ENCODE measurements at places on chromosomes 5 and 9.

DNA sequence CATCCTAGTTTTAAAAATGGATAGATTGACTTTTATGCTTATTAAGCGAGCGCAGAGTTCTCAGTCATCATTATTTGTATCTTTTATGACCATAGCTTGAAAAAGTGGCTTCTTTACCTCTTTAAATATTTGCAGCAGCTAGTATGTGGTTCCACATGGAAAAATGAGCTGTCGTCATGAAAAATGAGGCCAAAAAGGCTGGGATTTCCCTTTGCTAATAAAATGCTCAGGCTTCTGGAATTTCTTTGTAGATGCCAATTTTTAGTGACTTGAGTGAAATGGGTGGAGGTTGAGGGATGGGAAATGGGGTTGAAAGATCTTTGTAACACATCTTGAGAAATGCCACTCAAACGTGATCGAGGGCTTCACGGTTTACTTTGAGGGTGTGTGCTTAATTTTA, 35.2 kb downstream of the RAI14 start:
- no peak for DNase-seq

DNA sequence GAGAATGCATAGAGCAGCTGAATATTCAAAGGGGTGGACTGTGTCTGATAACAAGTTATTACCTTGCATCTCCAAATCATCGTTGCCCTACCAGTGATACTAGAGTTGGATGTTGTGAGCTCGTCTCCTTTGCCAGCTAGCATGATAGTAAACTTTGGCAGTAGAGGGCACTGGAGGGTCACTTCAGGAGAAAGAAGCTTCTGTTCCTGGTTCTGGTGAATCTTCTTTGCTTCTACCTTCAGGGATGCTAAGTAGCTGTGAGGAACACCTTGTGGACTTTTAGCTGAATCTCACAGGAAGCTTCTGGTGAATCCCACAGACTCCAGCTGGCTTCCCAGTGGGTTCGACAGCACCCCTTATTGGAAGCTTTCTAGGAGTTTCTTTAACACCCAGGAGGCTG, 626.6 kb upstream of the SGCD start:
- no peak for DNase-seq

DNA sequence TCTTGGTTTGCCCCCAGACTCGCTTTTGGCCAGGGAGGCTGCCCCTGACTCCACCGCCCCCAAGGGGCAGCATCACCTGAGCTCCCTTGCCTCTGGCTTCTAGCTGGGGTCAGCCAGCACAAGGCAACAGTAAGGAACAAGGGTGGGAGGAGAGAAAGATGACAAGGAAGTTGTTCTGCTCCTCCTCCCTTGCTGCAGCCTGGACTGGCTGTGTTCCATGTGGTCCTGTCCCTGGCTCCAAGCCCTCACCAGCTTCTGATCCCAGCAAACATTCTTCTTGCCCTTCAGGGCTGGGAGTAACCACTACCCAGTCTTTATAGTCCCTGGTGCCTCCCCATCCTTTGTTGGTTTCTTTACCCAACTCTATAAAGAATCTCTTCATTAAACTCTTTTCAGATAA, 100.3 kb upstream of the SPIN1 start:
- no peak for DNase-seq

GRCh38 chr9:100671898-100672297, 94.0 kb downstream of the CAVIN4 start:
- DNase-seq, result no peak

DNA sequence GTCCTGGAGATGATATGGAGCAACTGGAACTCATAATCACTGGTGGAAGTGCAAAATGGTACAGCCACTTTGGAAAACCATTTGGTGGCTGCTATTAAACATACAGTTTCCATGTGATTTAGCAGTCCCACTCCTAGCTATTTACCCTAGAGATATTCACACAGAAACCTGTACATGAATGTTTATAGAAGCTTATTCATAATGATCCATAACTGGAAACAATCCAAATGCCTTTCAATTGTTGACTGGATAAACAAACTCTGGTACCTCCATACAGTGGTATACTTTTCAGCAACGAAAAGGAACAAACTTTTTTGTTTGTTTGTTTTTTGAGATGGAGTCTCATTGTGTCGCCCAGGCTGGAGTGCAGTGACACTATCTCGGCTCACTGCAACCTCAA, 47.7 kb upstream of the RASGRF2 start:
- DNase-seq, result no peak

GRCh38 chr5:72170101-72170500, 62.8 kb downstream of the MAP1B start:
- no peak for DNase-seq

DNA sequence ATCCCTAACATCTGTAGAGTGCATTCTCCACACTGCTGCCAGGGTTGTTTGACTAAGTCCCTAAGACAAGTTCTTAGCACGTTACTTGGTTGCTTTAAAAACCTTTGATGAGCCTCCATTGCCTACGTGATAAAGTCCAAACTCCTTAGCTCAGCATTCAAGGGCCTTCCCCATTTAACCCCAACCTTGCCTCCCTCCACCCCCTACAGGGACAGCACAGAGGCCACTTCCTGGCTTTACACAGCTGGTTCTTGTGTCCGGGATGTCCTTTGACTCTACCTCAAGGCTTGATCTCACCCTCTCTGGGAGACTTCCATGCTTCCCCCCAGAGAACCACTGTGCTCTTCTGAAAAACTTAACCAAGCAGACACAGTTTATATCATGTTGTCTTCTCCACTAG, 29.4 kb downstream of the FAM240B start:
- DNase-seq, result no peak

DNA sequence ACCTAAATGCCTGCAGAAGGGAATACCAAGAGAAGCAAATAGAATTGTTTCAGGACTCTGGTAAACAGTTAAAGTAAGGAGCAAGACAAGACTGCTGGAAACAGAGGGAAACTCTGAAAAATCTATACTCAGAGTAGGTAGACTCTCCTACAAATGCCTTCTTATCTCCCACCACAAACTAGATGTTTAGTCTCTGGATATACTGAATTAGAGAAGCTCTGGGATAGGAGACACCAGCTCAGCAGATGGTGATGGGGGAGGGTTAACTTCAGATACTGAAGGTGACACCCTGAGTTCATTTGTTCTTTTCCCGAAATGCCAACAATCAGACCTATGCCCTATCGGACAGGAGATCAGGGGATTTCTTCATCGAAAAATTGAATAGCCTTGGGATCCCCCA, 54.1 kb upstream of the CHD1 start:
- DNase-seq, result no peak

DNA sequence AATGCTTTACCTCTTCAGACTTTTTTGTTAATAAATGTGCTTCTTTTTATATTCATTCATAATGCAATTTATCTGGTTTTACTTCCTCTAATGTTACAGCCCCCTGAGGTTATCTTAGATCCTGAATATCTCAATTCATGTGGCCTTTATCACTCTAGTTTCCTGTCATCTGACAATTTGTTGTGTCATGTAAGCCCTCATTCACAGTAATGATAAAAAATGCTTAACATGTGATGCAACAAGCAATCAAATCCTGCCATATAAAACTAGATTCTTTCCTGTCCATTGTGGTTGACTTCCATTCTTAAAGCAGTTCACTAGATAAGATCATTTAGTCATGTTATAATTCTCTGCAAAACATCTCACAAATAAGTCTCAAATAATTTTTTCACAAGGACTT, 991.2 kb upstream of the ACO1 start:
- DNase-seq, result no peak

- DNase-seq, result no peak
Observed at GRCh38 chr5:80318212-80318611, 1.6 kb upstream of the SPZ1 start.

GRCh38 chr5:97476852-97477534, 293.9 kb upstream of the RIOK2 start:
- no peak for DNase-seq

DNA sequence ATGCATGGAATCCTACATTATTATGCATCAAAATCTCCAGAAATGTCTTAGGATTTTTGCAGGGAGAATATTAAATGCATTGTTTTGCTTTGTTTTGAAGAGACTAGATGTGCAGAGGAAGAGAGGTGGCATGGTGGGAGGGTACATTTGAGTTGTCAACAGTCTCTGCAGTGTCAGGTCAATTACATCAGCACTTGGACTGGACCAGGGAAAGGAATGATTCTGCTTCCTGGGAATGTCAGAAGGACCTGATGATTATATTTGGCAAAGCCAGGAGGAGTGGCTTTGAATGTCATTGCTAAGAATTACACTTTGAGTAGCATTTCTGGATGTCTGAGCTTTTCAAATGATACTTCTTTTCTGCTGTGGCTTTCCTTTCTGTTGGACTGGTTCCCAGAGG, 17.5 kb upstream of the TMEFF1 start:
- no peak for DNase-seq

DNA sequence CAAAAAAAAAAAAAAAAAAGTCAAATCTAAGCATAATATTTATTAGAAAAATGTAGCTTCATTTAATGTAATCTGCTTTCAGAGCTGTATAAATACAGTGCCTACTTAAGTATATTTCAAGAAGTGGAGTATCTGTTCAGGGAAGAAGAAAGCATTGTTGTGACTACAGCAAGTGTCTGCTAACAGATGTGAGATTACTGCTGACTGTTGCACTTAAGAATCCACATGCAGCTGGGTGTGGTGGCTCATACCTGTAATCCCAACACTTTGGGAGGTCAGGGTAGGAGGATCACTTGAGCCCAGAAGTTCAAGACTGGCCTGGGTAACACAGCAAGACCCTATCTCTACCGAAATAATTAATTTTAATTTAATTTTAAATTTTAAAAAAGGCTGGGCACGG, 19.0 kb downstream of the KDM3B start:
- DNase-seq, result no peak

DNA sequence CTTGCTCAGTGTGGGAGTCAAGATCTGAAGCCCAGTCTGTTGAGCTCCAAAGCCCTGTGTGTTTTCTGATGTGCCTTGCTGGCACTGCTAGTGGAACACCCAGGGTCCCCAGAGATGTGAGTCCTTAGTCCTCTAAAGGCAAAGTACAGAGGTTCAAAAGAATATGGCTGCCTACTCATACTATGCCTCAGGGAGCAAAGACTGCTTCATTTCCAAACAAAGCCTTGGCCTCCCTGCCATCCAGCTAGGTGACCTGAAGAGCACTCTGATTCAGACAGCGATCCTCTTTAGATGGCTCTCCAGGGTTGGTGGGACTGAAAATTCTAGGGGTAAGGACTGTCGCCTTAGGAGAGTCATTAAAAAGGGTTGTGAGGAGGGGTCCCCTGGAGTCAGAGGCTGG, 2.0 kb downstream of the PRLR start:
- DNase-seq, result no peak

GRCh38 chr5:83817591-83817990, 96.9 kb upstream of the HAPLN1 start:
- no peak for DNase-seq

- peak; percentile 22 for DNase-seq
Observed at GRCh38 chr5:147578228-147579024, 68.6 kb upstream of the DPYSL3 start.

GRCh38 chr9:85662573-85662972, 79.2 kb downstream of the AGTPBP1 start:
- DNase-seq, result no peak

GRCh38 chr5:102991802-102992201, 128.1 kb downstream of the GIN1 start:
- DNase-seq, result no peak

- no peak for DNase-seq
Observed at GRCh38 chr9:135379540-135380267, 99.9 kb upstream of the PPP1R26 start.

- no peak for DNase-seq
Observed at GRCh38 chr9:88645879-88646199, 110.9 kb downstream of the NXNL2 start.

GRCh38 chr5:30121043-30121442, 1072.4 kb upstream of the CDH6 start:
- DNase-seq, result no peak

GRCh38 chr9:134376386-134377142, 50.3 kb downstream of the RXRA start:
- DNase-seq, result no peak

GRCh38 chr9:5721279-5722087, 92.6 kb downstream of the RIC1 start:
- no peak for DNase-seq

DNA sequence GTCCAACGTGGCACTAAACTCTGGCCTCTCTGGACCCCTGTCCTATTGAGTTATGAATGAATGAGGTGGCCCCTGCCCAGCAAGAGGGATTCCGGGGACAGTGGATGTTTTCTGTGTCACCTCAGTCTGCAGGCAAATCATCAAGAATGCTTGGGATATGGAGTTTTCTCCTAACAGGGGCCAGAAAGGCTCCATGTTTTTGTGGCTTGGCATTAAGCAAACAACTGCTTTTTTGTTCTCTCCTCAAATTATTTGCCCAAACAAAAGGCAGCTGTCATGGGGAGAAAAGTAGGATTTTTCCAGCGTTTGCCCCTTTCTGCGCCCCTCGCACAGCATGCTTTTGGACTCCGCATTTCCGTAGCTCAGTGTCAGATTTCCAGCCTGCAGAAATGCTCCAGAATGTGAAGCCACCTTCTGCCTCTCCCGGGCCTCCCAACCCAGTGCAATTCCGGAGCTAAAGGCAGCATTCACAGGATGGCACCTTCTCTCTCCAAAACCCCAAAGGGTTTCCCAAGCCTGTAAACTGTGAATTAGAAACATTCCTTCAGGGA, 553.3 kb downstream of the CCDC171 start:
- DNase-seq, result no peak

DNA sequence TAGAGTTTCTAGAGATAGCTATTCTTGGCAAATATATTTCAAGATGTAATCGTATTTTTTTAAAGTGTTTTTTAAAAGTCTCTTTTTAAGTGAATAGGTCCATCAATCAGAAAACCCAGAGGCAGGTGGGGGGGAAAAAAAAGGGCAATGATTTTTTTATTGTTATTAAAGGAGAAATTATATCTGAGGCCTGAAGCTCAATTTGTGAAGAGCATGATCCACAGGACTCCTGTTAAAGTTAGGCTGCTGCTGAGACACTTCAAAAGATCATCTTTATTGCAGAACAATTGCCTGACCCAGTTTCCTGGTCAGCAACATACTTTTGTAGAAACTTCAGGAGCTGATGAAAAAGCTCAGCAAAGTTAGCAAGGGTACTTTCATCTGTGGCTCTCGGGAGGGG, 326.2 kb downstream of the RASEF start:
- no peak for DNase-seq

GRCh38 chr5:160230686-160231527, 1.6 kb downstream of the FABP6 start:
- no peak for DNase-seq

DNA sequence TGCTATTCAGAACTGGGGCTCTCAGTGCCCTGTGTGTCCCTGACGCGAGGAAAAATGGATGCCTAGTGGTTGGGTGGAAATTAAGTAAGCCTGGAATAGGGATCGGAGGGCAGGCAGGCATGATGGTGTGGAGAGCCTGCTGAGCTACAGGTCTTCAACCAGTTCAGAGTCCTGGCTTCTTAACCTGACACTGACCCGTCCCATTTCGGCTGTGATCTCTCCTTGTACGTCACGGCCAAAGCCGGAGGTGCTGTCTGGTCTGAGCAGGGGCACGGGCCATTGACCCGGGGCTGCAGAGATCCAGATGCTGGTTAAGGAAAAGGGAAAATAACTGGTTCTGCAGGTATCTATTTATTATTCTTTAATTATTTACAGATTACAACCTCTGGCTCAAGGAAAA, 27.9 kb downstream of the RHOBTB3 start:
- DNase-seq, result no peak

- no peak for DNase-seq
Observed at GRCh38 chr5:171261361-171261760, 47.7 kb upstream of the TLX3 start.

All from NCI-H1048 (cell line).